ENCODE measurements at places on chromosomes 16 and 17.

GRCh38 chr16:22721511-22722100, 92.4 kb upstream of the HS3ST2 start:
- no peak for DNase-seq

GRCh38 chr17:1493291-1493980, 950 bp upstream of the MYO1C start:
- DNase-seq, result no peak

DNA sequence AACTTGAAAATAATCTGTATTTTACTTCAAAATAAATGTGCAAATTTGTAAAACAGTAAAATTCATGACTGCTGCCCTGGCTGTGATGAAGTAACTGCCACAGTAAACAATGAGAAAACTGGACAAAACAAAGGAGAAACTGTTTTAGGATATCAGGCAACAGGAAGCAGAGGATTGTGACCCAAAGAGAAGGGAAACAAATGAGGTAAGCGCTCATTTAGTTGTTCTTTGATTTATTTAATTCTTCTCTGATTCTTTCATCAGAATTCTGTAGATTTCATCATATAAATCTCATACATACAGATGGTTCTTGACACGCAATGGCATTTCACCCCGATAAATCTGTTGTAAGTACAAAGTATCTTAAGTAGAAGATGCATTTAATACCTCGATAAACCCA, 198.1 kb upstream of the AXIN2 start:
- no peak for DNase-seq

DNA sequence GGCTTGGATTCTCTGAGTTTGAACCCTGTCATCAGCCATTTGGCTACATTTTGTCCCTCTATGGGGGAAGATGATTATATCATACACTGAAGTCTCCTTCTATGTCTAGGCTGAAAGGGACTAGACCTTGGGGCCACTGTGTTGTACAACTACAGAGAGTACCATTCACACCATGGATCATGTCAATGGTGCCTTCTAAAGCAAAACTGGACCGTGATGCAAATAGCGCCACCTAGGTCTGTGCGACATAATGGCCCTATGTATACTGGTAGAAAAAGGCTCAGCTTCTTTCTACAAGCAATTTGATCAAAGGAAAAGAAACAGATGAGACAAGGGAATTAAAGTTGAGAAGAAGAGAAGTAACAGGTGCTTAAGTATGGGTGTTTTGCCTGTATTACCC, 100.7 kb downstream of the LYRM1 start:
- DNase-seq, result no peak

DNA sequence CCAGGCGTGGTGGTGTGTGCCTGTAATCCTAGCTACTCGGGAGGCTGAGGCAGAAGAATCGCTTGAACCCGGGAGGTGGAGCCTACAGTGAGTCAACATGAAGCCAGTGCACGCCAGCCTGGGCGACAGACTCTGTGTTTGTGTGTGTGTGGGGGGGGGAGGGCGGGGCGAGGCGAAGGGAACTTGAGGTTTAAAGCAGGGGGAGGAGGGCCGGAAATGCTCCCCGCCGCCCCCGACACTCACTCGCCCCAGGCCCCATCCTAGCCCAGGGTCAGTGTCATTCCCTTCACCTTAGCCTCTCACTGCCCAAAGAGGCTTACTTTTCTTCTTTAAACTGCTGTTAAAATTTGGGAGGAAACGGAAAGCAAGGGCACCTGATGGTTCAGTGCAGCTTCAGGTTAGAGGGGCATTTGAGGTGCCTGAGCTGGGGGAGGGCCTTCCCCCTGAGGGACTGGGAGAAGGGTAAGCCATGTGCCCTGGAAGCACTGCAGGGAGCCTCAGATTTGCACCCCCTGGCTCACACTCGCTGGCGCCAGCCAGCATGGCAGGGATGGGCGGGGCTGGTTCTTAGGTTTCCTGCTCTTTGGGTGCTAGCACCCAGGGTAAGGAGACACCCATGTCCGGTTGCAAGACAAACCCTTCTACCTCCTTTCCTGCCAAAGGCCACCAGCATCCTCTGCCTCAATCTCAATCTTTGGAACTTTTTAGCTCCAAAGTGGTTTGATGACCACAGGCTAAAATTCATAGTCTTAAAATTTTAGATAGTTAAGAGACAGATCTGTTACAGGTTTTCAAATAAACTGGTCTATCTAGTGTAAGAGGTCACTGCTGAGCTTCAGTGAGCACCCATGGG, 2.2 kb upstream of the LIMD2 start:
- no peak for DNase-seq

GRCh38 chr16:50627419-50627818, 53.7 kb downstream of the SNX20 start:
- peak; percentile 8 for DNase-seq
